ENCODE measurements at places on chromosomes 5 and 9.

- no peak for DNase-seq
These were observed 52.9 kb downstream of the CETN3 start for GRCh38 chr5:90356622-90357021.

DNA sequence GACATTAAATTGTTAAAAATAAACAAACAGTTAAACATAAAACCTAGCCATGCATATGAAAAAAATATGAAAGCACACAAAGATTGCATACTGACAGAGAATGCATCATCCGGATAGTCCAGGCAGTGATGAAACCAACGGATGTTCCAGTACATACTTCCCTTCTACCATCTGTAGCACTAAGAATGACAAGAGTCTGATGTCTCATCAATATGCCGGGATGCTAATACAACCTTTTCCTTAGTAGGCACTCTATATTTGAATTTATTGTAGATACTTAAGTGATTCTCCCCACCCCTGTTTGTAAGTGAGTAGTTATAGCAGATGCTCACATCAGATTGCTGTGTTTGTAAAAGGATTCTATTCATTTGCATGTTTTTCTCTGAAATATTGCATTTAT is 571.2 kb upstream of the WWC1 start:
- no peak for DNase-seq

GRCh38 chr5:168286386-168286785 is 5.1 kb upstream of the WWC1 start:
- no peak for DNase-seq

DNA sequence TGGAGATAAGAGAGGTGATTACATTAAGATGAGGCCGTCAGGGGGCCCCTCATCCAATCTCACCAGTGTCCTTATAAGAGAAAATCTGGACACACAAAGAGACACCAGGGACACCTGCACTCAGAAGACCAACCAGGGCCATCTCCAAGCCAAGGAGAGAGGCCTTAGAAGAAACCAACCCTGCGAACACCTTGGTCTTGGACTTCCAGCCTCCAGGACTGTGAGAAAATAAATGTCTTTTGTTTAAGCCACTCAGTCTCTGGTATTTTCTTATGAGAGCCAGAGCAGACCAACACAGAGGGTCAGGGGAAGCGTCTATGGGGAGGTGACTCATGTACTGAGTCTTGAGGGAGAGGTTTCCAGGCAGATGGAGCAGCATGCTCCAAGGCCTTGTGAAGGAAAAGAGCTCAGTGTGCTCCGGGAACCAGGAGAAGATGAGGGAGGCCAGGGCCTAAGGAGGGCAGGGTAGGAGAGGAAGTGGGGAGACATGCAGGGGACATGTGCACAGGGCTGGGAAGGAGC is 5.4 kb downstream of the PHYKPL start:
- no peak for DNase-seq

GRCh38 chr5:32325062-32325461 is 12.3 kb upstream of the MTMR12 start:
- no peak for DNase-seq

DNA sequence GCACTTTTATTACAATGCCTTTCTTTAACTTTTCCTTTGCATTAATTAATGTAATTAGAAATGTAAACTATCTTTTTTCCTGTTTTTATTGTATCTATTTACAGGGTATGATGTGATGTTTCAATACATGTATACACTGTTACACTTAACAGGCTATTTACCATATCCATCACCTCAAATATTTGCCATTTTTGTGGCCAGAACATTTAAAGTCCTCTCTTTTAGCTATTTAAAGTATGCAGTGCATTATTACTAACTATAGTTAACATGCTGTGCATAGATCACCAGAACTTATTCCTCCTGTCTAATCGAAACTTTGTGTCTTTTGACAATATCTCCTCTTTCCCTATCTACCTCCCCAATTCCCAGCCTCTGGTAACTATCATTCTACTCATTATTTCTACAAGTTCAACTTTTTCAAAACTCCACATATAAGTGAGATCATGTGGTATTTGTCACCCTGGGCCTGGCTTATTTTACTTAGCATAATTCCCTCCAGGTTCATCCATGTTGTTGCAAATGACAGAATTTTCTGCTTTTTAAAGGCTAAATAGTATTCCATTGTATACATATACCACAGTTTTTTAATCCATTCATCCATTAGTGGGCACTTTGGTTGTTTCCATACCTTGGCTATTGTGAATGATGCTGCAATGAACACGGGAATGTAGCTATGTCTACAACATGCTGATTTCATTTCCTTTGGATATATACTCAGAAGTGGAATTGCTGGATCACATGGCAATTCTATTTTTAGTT is 32.8 kb downstream of the OR2K2 start:
- no peak for DNase-seq

- no peak for DNase-seq
These were observed 223.5 kb upstream of the MEF2C start for GRCh38 chr5:89106480-89106879.

DNA sequence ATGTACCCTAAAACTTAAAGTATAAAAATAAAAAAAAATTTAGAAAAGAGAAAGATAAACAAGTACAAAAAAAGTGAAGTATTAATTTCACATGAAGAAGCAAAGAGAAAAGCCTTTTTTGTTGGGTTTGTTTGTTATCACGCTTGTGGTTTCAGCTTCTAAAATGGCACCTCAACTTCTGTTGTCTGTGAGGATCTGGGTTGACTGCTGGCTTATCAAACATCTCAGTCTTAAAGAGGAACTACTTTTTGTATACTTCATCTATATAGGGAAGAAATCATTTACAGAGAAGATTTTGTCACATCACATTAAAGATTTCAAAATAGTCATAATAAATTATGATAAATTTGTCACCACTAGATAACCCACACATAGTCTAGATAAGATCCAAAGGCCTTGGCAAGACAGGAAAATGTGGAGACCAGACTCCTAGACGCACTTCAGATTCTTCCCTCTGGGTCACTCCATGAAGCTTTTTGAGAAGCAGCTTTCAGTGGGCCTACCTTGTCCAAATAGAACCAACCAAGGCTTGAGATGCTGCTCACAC is 8.8 kb upstream of the ADGRV1 start:
- DNase-seq, result no peak

GRCh38 chr5:157463081-157463480 is 3.1 kb downstream of the NIPAL4 start:
- DNase-seq, result no peak

DNA sequence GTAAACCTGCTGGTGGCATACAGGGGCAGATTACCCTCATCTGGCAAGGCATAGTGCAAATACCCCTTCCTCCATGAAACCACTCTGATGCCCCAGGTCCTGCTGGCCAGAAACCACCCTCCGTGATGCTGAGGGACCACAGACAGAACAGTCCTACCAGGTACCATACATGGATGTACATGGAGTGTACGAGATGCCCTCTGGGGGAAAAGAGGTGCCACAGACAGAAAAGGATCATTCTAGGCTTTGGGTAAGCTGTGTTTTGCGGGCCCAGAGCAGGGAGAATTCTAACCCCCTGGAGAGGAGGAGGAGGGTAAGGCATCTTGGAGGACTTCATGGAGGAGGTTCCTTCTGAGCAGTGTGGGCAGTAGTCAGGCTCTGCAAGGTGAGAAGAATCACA is 68.3 kb downstream of the GABBR2 start:
- no peak for DNase-seq

GRCh38 chr5:153891394-153891793 is 147.3 kb downstream of the FAM114A2 start:
- no peak for DNase-seq

GRCh38 chr9:14627513-14627912 is 65.7 kb downstream of the ZDHHC21 start:
- no peak for DNase-seq

- DNase-seq, result no peak
These were observed 732 bp downstream of the SNAPC3 start for GRCh38 chr9:15423231-15423985.

DNA sequence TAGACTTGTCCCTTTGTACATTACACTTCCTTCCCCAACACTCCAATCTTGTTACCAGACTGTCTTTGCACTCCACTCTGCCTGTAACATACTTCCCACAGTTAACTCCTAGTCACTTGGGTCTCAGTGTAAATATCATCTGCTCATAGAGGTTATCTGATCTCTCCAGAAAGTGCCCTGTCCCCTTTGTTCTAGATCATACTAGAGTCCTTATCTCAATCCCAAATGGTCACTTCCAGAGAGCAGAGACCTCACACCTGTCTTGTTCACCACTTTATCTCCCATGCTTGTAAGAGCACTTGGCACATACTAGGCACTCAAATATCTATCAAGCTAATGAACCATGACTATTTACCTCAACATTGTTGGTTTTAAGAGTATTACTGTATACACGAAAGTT is 30.4 kb downstream of the SETX start:
- no peak for DNase-seq

All from urothelium cell line (cell line).